Fibroblast of pulmonary artery (primary cell): ENCODE measurements at places on chromosomes 1 and 21.

- DNase-seq, result no peak
Measured at GRCh38 chr1:31010086-31010989, 55.2 kb downstream of the PUM1 start.

GRCh38 chr1:174114788-174115448 is 44.4 kb upstream of the RABGAP1L start:
- DNase-seq, result peak; percentile 58

DNA sequence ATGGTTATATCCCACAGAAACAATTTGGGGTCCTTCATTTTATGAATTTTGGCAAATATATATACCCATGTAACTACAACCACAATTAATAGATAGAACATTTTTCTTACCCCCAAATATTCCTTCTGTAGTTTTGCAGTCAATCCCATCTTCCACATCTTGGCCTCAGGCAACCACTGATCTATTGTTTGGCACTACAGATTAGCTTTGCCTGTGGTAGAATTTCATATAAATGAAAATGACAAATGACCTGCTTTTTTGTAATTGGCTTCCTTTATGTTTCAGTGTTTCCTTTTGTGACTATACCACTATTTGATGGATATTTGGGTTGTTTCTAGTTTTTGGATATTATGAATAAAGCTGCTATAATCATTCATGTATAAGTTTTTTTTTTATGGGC is 91.5 kb downstream of the MAST2 start:
- no peak for DNase-seq

DNA sequence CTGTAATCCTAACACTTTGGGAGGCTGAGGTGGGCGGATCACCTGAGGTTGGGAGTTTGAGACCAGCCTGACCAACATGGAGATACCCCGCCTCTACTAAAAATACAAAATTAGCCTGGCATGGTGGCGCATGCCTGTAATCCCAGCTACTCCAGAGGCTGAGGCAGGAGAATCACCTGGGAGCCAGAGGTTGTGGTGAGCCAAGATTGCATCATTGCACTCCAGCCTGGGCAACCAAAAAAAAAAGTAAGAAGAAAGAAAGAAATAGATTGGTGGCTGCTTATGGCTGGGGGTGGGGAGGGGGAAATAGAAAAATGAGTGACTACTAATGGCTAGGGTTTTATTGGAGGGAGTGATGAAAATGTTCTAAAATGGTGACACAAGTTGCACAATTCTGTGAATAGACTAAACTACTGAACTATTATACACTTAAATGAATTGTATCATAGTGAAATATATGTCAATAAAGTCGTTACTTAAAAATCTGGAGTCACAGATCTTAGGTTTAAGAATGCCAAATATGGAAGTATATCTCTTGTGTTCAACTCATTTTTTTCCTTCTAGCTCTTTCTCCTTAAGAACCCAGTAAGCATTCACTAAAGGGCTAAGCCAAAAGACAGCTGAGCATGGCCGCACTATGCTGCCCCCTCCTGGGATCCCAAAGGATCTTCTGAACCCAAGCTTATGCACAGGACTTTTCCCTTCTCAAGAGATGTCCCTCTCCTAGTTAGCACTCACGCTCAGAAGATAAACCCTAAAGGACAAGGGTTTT is 3.2 kb upstream of the NPL start:
- peak; percentile 86 for DNase-seq

- DNase-seq, result no peak
Measured at GRCh38 chr1:175511496-175511895, 231.9 kb downstream of the TNR start.

- no peak for DNase-seq
Measured at GRCh38 chr1:184254849-184255248, 132.0 kb upstream of the C1orf21 start.

- DNase-seq, result no peak
Measured at GRCh38 chr1:227417756-227418480, 99.6 kb upstream of the CDC42BPA start.

DNA sequence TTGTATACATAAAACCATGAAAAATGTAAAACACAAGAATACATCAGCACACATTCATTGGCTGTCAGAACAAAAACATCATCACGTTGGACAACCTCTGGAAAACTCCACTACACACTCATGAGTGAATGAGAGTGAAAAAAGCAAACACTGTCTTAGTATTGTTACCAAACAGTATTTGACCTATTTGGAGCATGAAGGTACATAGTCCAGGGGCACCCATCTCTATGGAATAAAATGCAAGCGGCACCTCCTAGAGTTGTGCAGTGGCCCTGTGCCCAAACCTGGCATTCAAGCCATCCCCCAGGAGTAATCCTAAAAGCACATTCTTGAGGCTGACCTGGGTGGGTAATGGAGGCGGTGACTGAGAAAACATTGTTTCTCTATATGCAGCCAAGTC is 67.0 kb upstream of the SOD1 start:
- no peak for DNase-seq

- DNase-seq, result no peak
Measured at GRCh38 chr1:34290831-34291230, 114.1 kb downstream of the C1orf94 start.

DNA sequence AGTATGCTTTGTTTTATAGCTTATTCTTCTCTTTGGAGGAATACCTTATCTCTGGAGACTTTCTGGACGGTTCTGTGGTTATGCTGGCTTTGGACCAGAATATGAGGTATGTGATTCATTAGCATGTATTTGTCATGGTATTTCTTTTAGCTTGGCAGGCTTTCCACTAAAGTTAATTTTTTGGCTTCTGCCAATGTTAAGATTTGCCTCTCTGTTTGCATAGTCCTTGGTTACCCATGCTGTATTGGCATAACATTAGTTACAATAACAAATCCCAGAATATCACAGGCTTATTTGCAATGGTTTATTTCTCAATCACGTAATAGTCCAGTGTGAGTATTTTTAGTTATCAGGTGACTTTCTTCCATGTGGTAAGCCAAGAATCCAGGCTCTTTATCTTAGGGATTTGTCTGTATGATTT is 9.7 kb downstream of the ZMPSTE24 start:
- DNase-seq, result peak; percentile 98

DNA sequence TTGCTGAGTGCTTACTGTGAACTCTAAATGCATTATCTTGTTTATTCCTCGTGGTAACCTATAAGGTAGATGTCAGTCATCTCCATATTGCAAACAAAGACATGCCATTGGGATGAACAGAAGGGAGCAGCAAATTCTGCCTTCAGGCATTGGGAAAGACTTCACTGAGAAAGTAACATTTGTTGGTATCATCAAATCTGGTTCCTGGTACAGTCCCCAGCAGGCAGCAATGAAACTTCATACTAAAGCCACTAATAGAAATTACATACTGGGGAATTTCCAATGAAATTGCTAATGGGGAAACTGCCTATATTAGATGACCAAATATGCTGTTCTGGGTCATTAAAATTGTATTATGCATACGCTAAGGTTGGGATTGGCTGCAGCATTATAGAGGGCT is 47.3 kb upstream of the ST6GALNAC5 start:
- no peak for DNase-seq

GRCh38 chr1:169894424-169895145 is 889 bp upstream of the SCYL3 start:
- DNase-seq, result no peak

GRCh38 chr1:212485913-212486618 is 53.3 kb downstream of the NENF start:
- peak; percentile 96 for DNase-seq

- DNase-seq, result no peak
Measured at GRCh38 chr1:207815913-207816291, 64.0 kb downstream of the CD46 start.

DNA sequence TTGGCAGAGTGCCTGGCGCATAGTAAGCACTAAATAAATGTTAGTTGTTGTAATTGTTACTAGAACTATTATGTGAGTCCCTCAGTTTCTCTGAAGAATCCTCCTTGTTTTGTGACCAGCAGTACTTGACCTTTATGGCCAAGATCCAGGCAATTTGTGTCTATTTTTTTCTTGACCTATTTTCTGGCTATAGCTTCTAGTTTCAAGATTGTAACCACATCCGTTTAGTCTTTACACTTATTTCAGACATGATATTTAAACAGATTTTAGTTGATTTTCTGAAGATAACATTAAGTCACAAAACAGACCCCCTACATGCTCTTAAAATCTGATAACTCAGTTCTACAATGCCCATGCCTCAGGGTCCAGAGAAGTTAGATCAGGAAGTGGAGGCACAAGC is 50.3 kb downstream of the CDC7 start:
- no peak for DNase-seq

DNA sequence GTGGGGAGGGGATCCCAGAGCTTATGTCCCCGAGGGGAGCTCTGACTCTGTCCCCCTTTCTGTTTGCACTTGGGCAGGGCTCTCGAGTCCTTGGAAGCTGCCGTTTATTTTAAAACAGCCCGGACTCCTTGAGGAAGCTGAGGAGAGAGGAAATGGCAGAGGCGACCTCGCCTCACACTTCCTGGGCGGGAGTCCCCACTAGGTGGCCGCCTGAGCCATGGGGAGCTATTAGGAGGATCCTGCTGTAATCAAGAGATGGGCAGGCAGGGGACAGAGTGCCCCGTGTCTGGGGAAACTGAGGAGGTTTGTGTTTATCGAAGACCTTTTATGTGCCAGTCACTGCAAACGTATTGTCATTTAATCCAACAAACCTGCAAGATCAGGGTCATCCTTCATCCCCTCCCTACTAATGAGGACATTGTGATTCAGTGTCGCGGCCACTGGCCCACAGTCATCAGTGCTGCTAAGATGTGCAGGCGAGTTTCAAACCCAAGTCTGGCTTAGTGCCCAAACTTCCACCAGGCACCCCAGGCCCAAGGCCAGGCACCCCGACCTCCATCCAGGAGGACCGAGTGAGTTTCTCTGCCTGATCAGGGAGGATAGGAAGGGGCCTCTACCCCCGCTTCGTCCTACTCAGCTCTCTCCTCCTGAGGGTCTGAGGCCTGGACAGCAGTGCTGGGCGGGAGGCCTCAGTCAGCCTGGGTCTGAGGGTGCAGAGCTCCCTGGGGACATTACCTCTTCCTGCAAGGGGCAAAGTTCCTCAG is 316.9 kb upstream of the VAMP3 start:
- DNase-seq, result peak; percentile 16

DNA sequence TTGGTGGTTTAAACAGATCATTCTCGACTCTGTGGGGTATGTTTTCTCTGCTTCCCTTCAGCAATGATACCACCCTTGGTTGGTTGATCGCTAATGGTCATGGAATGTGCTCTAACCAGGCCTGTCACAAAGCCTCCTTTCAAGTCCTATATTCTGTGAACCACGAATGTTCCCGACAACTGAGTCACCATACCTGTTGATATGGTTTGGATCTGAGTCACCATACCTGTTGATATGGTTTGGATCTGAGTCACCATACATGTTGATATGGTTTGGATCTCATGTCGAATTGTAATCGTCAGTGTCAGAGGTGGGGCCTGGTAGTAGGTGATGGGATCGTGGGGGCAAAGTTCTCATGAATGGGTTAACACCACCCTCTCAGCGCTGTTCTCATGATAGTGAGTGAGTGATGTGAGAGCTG is 10.2 kb upstream of the CAMK2N1 start:
- DNase-seq, result peak; percentile 33

GRCh38 chr21:29092102-29092959 is 18.9 kb upstream of the CCT8 start:
- peak; percentile 50 for DNase-seq

DNA sequence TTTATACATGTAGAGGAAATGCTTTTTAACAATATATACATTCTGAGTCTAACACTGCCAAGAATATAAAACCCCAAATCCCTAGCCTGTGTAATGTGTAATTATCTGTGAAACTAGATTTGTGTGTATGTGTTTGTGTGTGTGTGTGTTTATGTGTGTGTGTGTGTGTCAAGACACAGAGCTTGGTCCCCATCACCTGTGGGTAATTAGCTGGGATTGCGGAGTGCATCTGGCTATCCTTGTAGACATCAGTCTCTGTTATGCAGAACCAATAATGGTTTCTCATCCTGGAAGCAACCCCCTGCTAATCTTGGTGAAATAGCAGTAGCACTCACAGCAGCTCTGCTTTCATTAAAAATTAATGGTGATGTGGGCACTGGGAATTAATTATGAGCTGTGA is 26.3 kb upstream of the ST6GALNAC3 start:
- DNase-seq, result no peak

DNA sequence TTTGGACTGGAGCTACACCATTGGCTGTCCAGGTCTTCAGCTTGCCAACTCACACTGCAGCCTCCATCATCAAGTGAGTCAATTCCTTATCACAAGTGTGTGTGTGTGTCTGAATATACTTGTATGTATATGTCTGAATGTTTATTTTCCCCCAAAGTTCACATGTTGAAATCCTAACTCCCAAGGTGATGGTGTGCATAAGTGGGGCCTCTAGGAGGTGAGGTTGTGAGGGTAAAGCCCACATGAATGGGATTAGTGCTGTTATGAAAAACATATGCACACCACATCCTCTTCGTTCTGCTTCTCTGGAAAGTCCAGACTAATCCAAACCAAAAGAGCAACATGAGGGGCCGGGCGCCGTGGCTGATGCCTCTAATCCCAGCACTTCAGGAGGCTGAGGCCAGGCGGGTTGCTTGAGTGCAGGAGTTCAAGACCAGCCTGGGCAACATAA is 48.7 kb upstream of the LBR start:
- DNase-seq, result no peak

- DNase-seq, result no peak
Measured at GRCh38 chr1:192889082-192889481, 80.2 kb downstream of the RGS2 start.
